Glutamatergic neuron (in vitro differentiated cells): ENCODE measurements at places on chromosomes 3 and 15.
A peak's percentile ranks its signal among the peaks of the same experiment; 100 is the strongest.

GRCh38 chr15:51828621-51829375, 655 bp upstream of the TMOD3 start:
- no peaks in the 10 kb centered on the region for H3K36me3 ChIP-seq
- no peak for DNase-seq
- peaks cover 5% of the 10 kb centered on the region for H3K4me1 ChIP-seq

DNA sequence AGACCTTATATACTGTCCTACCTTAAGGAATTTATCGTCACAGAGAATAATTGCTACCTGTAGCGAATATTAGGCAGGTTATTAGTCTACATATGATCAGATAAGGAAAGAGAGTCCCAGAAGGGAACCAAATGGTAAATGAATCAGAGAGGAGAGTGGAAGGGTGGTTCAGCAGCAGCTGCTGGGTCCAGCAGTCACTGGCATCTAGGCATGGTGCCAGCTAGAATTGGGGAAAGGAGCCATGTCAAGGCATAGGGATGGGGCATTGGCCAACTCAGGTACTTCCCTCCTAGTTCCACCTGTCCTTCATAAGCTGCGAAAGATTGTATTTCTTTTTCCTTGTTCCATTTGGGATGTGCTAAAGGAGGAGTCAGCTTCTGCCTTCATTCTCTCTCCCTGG, 23.4 kb downstream of the HACD3 start:
- no peak overlapping the region for H3K27ac ChIP-seq
- peaks cover 14% of the 10 kb centered on the region for H3K4me1 ChIP-seq
- no peaks in the 10 kb centered on the region for H3K36me3 ChIP-seq

- no peaks in the 10 kb centered on the region for H3K36me3 ChIP-seq
- H3K27me3 ChIP-seq: peaks cover 2% of the 10 kb centered on the region
- H3K4me3 ChIP-seq: no peak overlapping the region
Observed at GRCh38 chr3:184700759-184701158, 11.1 kb downstream of the MAGEF1 start.

GRCh38 chr3:41138146-41138545, 61.2 kb upstream of the CTNNB1 start:
- H3K27ac ChIP-seq: no peak overlapping the region
- DNase-seq: no peak
- peaks cover 25% of the 10 kb centered on the region for H3K4me1 ChIP-seq
- peaks cover 9% of the 10 kb centered on the region for H3K36me3 ChIP-seq
- no peak overlapping the region for H3K4me3 ChIP-seq

GRCh38 chr3:109696932-109697331, 359.6 kb upstream of the DPPA4 start:
- H3K4me3 ChIP-seq: no peak overlapping the region
- H3K27me3 ChIP-seq: no peaks in the 10 kb centered on the region
- no peak for DNase-seq
- H3K4me1 ChIP-seq: no peaks in the 10 kb centered on the region

GRCh38 chr15:81050805-81051204, 50.1 kb downstream of the TLNRD1 start:
- no peak for DNase-seq
- H3K27ac ChIP-seq: peak overlapping the region; percentile 60
- no peaks in the 10 kb centered on the region for H3K27me3 ChIP-seq
- peaks cover 5% of the 10 kb centered on the region for H3K36me3 ChIP-seq
- H3K4me1 ChIP-seq: peaks cover 20% of the 10 kb centered on the region
- no peak overlapping the region for H3K4me3 ChIP-seq

GRCh38 chr3:13621381-13622221, 72.7 kb downstream of the FBLN2 start:
- no peak for DNase-seq
- no peak overlapping the region for H3K4me3 ChIP-seq
- no peak overlapping the region for H3K27ac ChIP-seq

- no peaks in the 10 kb centered on the region for H3K36me3 ChIP-seq
- H3K27ac ChIP-seq: no peak overlapping the region
- no peak for DNase-seq
- H3K4me1 ChIP-seq: no peaks in the 10 kb centered on the region
- H3K4me3 ChIP-seq: no peak overlapping the region
- no peaks in the 10 kb centered on the region for H3K27me3 ChIP-seq
Observed at GRCh38 chr3:165903885-165904630, 66.8 kb upstream of the BCHE start.

DNA sequence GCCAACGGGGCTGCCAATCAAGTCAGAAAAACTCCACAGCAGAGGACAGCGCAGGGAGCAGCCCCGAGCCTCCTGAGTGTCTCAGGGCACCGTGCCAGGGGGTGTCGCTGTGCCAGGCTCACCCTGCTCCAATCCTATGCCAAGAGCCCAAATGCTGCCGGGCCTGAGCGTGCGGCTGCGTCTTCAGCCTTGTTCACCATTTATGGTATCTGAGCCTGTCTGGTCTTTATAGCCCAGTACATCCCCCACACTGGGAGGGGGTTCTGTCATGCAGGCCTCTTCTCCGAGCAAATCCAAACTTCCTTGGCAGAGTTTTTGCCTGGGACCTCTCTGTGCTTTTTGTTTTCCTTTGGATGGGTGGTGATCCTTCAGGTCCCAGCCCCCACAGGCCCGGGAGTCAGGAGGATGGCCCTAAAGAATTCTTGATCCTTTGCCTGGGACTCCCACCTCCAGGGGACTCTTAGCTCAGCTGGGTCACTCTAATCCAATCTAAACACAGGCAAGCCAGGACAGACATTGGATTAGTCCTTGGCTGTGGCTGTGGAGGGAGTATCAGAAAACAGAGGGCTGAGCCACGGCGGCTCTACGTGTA, 135.1 kb upstream of the HACD2 start:
- no peaks in the 10 kb centered on the region for H3K36me3 ChIP-seq
- H3K27ac ChIP-seq: no peak overlapping the region
- no peak overlapping the region for H3K4me3 ChIP-seq
- H3K4me1 ChIP-seq: peaks cover 4% of the 10 kb centered on the region

DNA sequence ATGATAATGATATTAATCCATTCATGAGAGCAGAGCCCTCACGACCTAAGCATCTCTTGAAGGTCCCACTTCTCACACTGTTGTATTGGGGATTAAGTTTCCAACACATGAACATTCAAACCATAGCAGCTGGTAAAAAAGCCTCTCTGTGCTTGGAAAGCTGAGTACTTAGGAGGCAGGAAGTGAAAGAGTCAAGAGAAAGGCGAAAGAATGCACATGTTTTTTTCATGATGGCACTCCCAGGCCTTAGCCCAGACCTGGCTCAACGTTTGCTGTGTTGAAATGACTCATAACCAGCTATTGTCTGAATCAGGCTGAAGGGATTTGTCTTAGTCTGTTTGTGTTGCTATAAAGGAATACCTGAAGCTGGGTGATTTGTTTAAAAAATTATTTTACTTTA, 84.4 kb upstream of the RGMA start:
- H3K27me3 ChIP-seq: peaks cover 2% of the 10 kb centered on the region
- peaks cover 3% of the 10 kb centered on the region for H3K4me1 ChIP-seq
- peaks cover 10% of the 10 kb centered on the region for H3K36me3 ChIP-seq
- no peak overlapping the region for H3K4me3 ChIP-seq
- no peak for DNase-seq

GRCh38 chr3:180085122-180085710, 48.5 kb upstream of the PEX5L start:
- H3K36me3 ChIP-seq: no peaks in the 10 kb centered on the region
- no peak for DNase-seq
- no peaks in the 10 kb centered on the region for H3K4me1 ChIP-seq

DNA sequence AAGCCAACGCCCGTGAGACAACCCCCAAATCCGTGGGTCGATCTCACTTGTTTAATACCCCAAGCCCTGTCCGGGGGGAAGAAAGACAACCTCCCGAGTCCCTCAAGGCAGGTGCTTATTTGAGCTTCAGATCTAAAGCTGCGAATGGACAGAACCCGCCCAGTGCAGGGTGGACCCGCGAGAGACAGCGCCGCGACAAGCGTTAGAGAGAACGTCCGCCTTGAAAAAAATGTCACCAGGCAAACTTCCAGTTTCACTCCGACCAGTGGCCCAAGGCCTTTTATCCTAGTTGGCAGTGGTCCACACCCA, 740 bp upstream of the OXSR1 start:
- no peaks in the 10 kb centered on the region for H3K36me3 ChIP-seq
- peaks cover 18% of the 10 kb centered on the region for H3K4me1 ChIP-seq
- peak overlapping the region; percentile 91 for H3K4me3 ChIP-seq
- no peak for DNase-seq
- peak overlapping the region; percentile 95 for H3K27ac ChIP-seq
- peaks cover 8% of the 10 kb centered on the region for H3K27me3 ChIP-seq

- no peaks in the 10 kb centered on the region for H3K27me3 ChIP-seq
- no peak overlapping the region for H3K4me3 ChIP-seq
- H3K27ac ChIP-seq: no peak overlapping the region
- H3K36me3 ChIP-seq: no peaks in the 10 kb centered on the region
Observed at GRCh38 chr3:36520241-36521006, 140.1 kb downstream of the STAC start.
